ENCODE measurements at places on chromosomes 6 and 20. TPM values are rescaled to one million over a fixed set of nuclear protein-coding genes. Genes with fewer than 3 reads are reported as not detected.

DNA sequence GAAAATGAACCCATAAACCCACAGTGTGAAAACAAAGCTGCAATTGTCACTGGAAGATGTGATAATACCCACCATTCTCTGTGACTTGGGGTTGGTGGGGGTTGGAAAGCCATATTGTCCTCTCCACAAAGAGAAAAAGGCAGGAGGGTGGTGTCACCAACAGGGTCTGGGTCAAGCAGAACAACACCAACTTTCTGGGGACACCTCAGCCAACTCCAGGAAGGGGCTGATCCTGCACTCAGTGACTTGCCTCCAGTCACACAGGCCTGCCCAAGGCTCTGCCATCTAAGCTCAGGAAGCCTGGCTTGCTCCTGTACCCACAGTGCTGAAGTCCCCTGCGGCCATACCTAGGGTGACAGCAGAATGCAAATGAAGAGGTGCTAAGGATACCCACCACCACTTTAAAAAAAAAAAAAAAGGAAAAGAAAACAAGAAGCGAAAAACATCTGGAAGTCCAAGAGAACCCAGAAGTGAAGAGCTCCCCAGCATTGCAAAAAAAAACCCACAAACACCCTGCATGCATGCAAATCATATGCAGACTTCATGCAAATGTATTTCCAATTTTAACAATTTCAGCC lies 110.6 kb downstream of the PREX1 start:
- H3K27me3 ChIP-seq, result no peaks in the 10 kb centered on the region
- no peak overlapping the region for H3K27ac ChIP-seq
- H3K4me3 ChIP-seq, result no peak overlapping the region
- H3K4me1 ChIP-seq, result no peaks in the 10 kb centered on the region

DNA sequence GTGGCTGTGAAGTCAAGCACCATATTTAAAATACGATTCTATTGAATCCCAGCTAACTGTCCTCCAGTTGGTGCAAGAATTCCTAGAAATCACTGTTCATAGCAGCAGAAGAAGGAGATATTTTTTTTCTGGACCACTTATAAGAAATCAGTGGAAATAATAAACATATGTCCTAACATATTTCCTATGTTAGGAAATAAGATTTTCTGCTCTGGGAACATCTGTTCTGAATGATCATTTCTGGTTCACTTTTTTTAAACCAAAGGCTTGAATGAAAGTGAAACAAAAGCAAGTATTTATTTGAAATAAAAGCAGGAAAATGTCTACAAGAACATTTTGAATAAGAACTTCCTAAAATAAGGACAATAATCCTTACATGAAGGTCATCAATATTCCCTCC lies 138.9 kb upstream of the RALGAPA2 start:
- no peak overlapping the region for H3K27ac ChIP-seq
- H3K27me3 ChIP-seq, result no peaks in the 10 kb centered on the region
- H3K36me3 ChIP-seq, result no peaks in the 10 kb centered on the region
- H3K4me1 ChIP-seq, result no peaks in the 10 kb centered on the region

The HDGFL1 gene
- total RNA-seq, result not detected

The CBFA2T2 gene
- 13.6 TPM for total RNA-seq

DNA sequence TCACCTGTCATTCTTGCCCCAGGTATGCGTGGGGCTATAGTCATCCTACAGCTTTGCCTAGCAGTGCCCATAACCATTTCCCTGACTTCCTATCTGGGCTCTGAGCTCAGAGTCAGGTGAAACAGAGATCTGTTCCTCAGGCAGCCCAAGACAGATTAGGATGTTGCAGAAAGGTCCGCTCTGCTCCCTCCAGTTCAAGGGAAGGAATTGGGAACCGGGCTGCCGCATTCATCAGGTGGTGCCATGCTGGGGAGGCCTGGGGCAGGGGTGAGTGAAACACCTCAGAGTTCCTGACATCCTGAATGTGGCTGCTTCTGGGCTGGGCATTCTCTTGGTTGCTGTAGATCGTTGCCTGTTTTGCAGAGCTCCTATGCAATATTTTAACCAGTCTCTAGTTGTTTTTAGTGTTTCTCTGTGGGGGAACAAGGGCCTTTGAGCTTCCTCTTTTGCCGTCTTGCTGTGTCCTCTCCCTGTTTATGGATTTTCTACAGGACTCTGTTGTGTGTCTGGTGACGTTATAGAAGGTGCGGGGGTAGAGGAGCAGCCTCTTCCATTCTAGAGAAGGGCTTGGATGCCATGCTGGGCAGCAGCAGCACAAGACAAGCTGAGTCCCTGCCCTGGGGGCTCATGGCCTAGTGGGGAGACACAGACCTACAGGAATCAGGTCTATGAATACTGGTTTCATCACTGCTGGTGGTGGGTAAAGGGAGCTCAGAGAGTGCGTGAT lies 9.2 kb downstream of the ENTPD6 start:
- no peaks in the 10 kb centered on the region for H3K4me1 ChIP-seq
- H3K36me3 ChIP-seq, result no peaks in the 10 kb centered on the region
- H3K4me3 ChIP-seq, result no peak overlapping the region
- H3K27me3 ChIP-seq, result no peaks in the 10 kb centered on the region
- DNase-seq, result no peak

GRCh38 chr20:37552415-37552814 lies 24.7 kb upstream of the BLCAP start:
- H3K27me3 ChIP-seq, result no peaks in the 10 kb centered on the region
- no peak for DNase-seq
- no peaks in the 10 kb centered on the region for H3K4me1 ChIP-seq

DNA sequence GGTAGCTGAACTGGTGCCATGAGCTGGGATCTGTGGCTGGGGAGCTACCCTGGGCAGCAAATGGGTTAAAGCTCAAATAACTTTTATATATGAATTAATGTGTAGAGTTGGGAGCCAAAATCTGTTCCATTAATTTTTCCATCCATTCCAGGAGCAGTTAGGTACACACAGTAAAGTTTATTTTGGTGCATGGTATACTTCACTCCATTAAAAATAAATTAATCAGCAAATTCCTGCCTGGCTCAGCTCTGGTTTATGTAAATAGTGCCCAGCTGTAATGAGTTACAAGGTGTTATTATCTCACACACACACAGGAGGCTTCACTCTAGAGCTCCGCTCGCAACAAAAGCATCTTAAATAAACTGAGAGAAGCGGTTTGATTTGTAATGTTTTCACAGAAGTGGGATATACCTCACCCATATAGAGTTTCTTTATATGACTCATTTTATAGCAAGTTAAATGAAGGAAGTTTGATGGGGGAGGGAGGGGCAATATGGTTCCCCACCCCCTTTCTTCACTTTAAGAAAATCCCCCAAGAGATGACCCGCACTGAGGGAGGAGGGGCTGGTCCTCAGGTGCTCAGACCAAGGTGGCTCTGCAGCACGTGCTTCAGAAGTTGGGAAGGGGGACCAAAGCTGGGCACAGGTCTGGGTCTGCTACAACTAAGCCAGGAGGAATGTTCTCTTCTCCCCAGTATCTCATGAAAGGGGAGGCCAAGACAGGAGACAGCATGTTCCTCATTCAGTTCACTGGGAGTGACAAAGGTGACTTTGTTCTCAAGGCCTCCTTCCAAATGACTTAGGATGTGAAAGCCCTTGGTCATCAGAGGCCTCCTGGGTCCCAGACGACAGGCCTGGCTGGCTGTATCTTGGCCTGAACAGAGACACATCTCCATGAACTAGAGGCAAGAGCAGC lies 10.5 kb upstream of the FAM83C start:
- DNase-seq, result no peak
- no peaks in the 10 kb centered on the region for H3K4me1 ChIP-seq
- H3K27ac ChIP-seq, result no peak overlapping the region

GRCh38 chr6:109024784-109025183 lies 69.9 kb downstream of the SESN1 start:
- no peak overlapping the region for H3K27ac ChIP-seq
- no peaks in the 10 kb centered on the region for H3K27me3 ChIP-seq
- no peaks in the 10 kb centered on the region for H3K36me3 ChIP-seq
- H3K4me1 ChIP-seq, result no peaks in the 10 kb centered on the region

DNA sequence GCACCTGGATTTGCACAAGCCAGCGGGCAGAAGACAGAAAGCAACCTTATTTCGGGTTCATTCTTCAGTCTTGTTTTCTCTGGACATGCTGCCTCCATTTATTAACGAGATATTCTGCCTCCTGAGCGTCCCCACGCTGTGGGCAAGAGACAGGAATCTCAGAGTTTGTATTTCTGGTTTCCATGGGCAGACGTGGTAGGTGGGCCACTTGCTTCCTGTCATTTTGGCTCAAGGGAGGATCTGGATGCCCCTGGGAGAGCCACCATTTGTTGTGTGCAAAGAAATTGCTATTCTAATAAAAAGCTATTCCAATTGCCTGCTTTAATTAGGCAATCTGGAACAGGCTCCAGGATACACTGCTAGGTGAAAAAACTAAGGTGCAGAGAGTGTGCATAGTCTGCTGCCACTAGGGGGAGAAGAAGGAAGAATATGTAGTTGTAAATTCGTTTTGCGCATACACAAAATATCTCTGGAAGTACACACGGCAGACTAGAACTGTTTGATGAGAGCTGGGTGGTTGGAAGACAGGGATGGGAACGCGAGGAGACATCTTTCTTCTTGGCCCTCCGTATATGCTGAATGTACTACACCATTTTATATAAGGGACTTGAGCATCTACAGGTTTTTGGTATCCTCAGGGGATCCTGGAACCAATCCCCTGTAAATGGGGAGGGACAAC lies 30.1 kb upstream of the SLC16A10 start:
- no peak for DNase-seq
- H3K27ac ChIP-seq, result no peak overlapping the region
- no peak overlapping the region for H3K4me3 ChIP-seq
- H3K27me3 ChIP-seq, result no peaks in the 10 kb centered on the region

- no peak for DNase-seq
- H3K27me3 ChIP-seq, result no peaks in the 10 kb centered on the region
- no peak overlapping the region for H3K4me3 ChIP-seq
These were observed 382.4 kb upstream of the ADGRB3 start for GRCh38 chr6:68252632-68253031.

- DNase-seq, result no peak
- no peaks in the 10 kb centered on the region for H3K27me3 ChIP-seq
These were observed 36.6 kb upstream of the F13A1 start for GRCh38 chr6:6357032-6357431.

The SLC22A2 gene
- 0.21 TPM for total RNA-seq

The SLC32A1 gene
- not detected for total RNA-seq

DNA sequence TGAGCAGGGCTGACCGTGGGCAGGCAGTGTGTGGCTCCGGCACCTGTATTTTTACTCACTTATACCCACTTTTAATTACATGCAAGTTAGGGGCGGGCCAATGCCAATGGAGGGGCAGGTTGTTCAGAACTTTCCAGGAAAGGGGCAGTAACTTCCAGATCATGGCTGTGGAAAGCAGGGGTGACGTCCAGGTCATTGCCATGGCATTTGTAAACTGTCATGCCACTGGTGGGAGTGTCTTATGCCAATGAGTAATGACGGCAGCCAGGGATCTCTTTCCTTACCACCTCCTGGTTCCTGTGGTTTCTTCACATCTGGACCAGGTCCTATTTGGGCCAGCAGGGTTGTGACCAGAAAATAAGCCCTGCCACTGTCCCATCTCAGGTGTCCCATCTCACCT lies 258.7 kb downstream of the THBS2 start:
- DNase-seq, result no peak
- no peaks in the 10 kb centered on the region for H3K4me1 ChIP-seq
- no peak overlapping the region for H3K4me3 ChIP-seq
- H3K27ac ChIP-seq, result no peak overlapping the region

- H3K27ac ChIP-seq, result peak overlapping the region; percentile 97
- peak; percentile 92 for DNase-seq
- H3K36me3 ChIP-seq, result no peaks in the 10 kb centered on the region
- no peaks in the 10 kb centered on the region for H3K27me3 ChIP-seq
- peak overlapping the region; percentile 62 for H3K4me3 ChIP-seq
- H3K4me1 ChIP-seq, result peaks cover 19% of the 10 kb centered on the region
These were observed 452 bp downstream of the TRAF3IP2 start for GRCh38 chr6:111605100-111605751.

The ZBP1 gene
- total RNA-seq, result not detected

The NR2E1 gene
- not detected for total RNA-seq

- no peaks in the 10 kb centered on the region for H3K36me3 ChIP-seq
- H3K4me3 ChIP-seq, result no peak overlapping the region
- peaks cover 3% of the 10 kb centered on the region for H3K4me1 ChIP-seq
- no peaks in the 10 kb centered on the region for H3K27me3 ChIP-seq
- DNase-seq, result no peak
These were observed 4.8 kb upstream of the ATXN1 start for GRCh38 chr6:16766043-16766536.

DNA sequence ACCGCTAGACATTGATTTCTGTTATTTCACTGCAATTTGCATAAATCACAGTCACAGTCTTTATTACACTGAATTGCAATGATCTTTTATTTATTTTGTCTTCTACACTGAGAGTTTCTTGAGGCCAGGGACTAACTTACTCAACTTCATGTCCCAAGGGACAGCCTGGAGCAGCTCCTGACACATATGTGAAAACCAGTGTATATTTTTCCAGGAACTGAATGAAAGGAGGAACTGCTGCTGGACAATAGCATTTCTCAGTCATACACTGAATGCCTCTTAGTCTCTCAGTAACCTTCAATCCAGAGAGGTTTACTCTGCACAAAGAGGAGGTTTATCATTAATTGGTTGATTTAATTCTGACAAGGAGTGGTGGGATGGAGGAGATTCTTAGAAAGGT lies 5.9 kb downstream of the F13A1 start:
- no peak overlapping the region for H3K4me3 ChIP-seq
- no peak overlapping the region for H3K27ac ChIP-seq
- H3K27me3 ChIP-seq, result peaks cover 4% of the 10 kb centered on the region
- no peaks in the 10 kb centered on the region for H3K36me3 ChIP-seq
- DNase-seq, result no peak

- H3K36me3 ChIP-seq, result no peaks in the 10 kb centered on the region
- no peak overlapping the region for H3K4me3 ChIP-seq
- H3K4me1 ChIP-seq, result no peaks in the 10 kb centered on the region
- H3K27ac ChIP-seq, result no peak overlapping the region
- no peak for DNase-seq
- peaks cover 2% of the 10 kb centered on the region for H3K27me3 ChIP-seq
These were observed 1354.6 kb downstream of the HACE1 start for GRCh38 chr6:103505155-103505518.

DNA sequence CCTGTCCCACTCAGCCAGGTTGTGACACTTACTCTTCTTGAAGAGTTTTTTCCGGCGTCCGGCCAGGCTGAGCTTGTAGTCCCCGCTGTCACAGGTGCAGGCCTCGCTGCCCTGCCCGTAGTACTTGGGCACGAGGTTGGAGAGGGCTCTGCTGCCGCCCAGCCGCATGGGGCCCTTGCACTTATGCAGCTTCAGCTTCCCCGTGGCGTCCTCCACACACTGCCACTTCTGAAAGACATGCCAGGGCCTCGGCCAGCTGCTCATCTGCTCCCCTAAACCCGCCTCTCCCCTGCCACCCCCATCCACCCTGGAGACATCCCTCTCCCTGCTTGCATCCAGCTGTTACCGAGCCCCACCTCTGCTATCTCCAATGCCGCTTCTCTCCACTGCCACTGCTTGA lies 113.1 kb downstream of the SULF2 start:
- H3K4me3 ChIP-seq, result no peak overlapping the region
- H3K27me3 ChIP-seq, result no peaks in the 10 kb centered on the region
- no peaks in the 10 kb centered on the region for H3K36me3 ChIP-seq
- H3K27ac ChIP-seq, result no peak overlapping the region
- no peaks in the 10 kb centered on the region for H3K4me1 ChIP-seq

Measured in uterus (tissue), 4 donors.